ENCODE measurements at places on chromosomes 12 and 14. TPM values are rescaled to one million over a fixed set of nuclear protein-coding genes. Genes with fewer than 3 reads are reported as not detected.

Gene CCDC38
- not detected for total RNA-seq

DNA sequence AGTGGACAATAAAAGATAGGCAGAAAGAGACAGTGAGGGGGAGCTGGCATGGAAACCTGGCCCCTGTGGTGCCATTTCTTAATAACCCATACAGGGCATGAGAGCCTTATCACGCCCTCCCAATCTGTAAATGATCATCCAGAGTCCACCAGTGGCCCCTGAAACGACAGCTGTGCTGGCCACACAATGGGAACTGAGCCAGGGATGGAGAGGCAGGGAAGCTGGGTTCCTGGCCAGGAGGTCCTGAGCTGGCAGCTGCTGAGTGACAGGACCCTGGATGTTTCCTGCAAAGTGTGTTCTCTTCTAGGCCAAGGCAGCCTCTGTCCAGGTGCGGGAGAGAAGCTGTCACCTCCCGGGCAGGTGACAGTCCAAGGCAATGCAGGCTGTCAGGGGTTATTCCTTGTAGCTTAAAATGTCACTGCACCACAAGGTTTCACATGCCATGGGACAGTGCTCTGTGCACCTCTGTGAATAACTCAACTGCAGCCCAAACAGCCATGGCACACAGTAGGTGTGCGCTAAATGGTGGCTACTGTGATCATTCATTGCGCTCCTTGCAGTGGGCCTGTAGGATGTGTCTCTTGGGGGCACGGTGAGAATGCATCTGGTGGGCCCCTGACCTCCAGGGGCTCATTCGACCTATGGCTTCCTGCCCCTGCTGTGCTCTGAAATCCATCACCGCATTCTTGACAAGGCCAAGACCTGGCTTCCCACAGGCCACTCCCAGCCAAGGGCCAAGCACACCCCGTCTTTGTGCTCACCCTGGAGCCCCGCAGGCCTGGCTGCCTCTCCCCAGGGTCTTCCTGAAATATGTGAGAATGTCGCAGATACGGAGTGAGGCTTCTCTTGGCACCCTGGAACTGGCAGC lies 46.3 kb upstream of the BCL11B start:
- peak; percentile 74 for DNase-seq
- no peaks in the 10 kb centered on the region for H3K36me3 ChIP-seq
- peak overlapping the region; percentile 79 for H3K27ac ChIP-seq

DNA sequence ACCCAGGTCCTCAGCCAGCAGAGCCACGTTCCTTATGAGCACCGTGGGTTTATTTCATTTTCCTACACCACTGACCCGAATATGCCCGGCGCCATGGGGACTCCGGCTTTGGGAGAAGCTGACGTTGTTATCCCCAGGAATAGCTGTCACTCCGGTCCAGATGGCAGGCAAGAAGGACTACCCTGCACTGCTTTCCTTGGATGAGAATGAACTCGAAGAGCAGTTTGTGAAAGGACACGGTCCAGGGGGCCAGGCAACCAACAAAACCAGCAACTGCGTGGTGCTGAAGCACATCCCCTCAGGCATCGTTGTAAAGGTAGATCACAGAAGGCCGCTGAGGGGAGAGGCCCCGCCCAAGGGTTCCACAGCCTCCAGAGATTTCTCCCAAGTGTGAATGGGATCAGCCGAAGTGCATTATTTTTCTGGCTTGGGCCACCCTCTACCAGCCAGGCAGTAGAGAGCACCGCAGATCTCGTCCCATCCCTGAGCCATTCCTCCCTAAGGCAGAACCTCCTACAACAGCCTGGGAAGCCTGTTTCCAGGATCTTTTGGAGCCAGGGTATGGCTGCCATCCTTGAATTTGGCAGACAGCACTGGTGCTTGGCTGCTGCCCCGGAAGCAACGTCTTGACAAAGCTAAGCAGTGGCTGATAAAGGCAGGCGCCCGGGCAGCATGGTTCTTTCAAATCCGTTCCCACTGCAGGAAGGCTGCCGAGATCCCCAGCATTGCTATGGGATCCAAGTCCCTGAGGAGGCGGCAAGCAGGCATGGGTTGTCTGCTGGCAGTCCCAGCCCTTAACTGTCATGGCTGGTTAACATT lies 17.8 kb downstream of the CDK2AP1 start:
- no peaks in the 10 kb centered on the region for H3K27me3 ChIP-seq
- no peak overlapping the region for H3K4me3 ChIP-seq
- no peaks in the 10 kb centered on the region for H3K4me1 ChIP-seq
- DNase-seq, result no peak

GRCh38 chr12:25058658-25059058 lies 109.8 kb upstream of the BCAT1 start:
- no peaks in the 10 kb centered on the region for H3K4me1 ChIP-seq
- H3K27ac ChIP-seq, result no peak overlapping the region
- no peak for DNase-seq

GRCh38 chr12:44876544-44877410 lies 662 bp upstream of the NELL2 start:
- no peaks in the 10 kb centered on the region for H3K36me3 ChIP-seq
- H3K4me3 ChIP-seq, result peak overlapping the region; percentile 46
- H3K27me3 ChIP-seq, result peaks cover 12% of the 10 kb centered on the region
- peaks cover 5% of the 10 kb centered on the region for H3K4me1 ChIP-seq
- no peak overlapping the region for H3K27ac ChIP-seq
- DNase-seq, result peak; percentile 19

DNA sequence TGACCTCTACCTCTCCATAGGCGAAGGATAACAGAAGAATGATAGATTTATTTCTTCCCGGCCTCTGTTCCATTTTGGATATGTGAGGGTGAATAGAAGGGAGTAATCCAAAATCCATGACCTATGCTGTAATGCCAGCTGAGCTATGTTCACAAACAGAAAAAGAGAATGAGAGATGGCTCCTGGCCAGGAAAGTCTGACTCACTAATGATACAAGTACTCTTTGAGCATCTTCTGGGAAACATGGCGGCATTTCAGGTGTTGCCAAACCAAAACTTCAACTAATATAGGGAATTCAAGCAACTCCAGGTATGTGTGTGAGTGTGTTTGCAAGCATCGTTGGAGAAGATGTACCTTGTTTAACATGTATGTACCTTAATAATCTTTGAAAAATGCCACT lies 55.1 kb downstream of the MED13L start:
- H3K4me3 ChIP-seq, result no peak overlapping the region
- no peaks in the 10 kb centered on the region for H3K36me3 ChIP-seq
- peak; percentile 78 for DNase-seq

GRCh38 chr12:66048218-66048834 lies 82.2 kb downstream of the LLPH start:
- H3K27ac ChIP-seq, result no peak overlapping the region
- no peaks in the 10 kb centered on the region for H3K36me3 ChIP-seq
- no peaks in the 10 kb centered on the region for H3K27me3 ChIP-seq
- peak; percentile 27 for DNase-seq
- H3K4me3 ChIP-seq, result no peak overlapping the region

Gene DUSP16
- total RNA-seq, result 60.2 TPM

DNA sequence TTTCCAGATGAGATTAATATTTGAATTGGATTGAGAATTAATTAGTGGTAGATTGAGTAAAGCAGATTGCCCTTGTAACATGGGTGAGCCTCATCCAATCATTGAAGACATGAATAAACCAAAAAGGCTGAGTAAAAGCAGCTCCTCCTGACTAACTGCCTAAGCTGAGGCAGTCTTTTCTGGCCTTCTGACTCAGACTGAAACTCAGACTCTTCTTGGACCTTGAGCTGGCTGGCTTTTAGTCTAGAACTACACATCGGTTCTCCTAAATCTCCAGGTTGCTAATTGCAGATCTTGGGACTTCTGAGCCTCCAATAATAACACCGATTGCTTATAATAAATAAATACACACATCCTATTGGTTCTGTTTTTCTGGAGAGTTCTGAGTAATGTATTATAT lies 24.0 kb downstream of the FKBP11 start:
- no peaks in the 10 kb centered on the region for H3K27me3 ChIP-seq
- no peak for DNase-seq
- H3K36me3 ChIP-seq, result no peaks in the 10 kb centered on the region
- H3K4me3 ChIP-seq, result no peak overlapping the region
- H3K4me1 ChIP-seq, result no peaks in the 10 kb centered on the region
- H3K27ac ChIP-seq, result no peak overlapping the region

DNA sequence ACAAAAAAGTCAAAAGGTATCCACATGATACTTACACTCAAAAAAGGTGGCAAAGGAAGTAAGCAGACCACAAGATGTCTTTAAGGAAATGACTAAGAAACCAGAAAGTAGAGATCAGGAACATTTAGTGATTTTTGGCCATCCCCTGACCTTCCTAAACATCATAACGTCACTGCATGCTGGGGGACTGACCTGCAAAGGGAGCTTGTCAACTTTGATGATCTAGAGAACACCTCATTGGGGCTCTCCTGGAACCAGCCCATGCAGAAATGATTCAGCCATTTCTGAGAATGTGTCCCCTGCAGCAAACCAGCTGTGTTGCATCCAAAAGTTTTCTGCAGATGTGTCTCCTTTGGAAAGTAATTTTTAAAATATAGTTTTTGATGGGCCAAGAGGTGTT lies 152.2 kb upstream of the RASSF8 start:
- no peaks in the 10 kb centered on the region for H3K27me3 ChIP-seq
- no peaks in the 10 kb centered on the region for H3K36me3 ChIP-seq
- no peak for DNase-seq
- no peak overlapping the region for H3K27ac ChIP-seq

Measured in colonic mucosa (tissue), 4 donors.